Spinal cord (tissue), 10 donors: ENCODE measurements at places on chromosomes 7 and 10. TPM values are rescaled to one million over a fixed set of nuclear protein-coding genes. Genes with fewer than 3 reads are reported as not detected.

Gene ABCB4
- 2.7 TPM for total RNA-seq

DNA sequence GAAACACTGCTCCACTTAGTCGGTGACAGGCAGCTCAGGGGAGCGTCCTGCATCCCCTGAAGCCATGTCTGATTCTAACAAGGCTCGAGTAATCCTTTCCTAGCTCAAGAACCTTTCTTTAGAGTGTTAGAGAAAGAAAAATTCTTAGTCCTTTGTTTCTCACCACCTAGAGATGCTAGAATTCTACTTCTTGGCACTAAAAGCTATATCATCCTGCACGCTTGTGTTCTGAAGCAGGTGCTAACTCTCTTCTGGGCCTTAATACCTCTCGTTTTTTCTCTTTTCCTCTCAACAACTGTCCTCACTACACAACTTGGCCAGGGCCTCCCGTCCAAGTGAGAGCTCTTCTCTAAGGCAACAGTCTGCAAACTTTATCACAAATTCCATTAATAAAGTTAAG, at the start of gene LYZL2:
Gene LYZL2, minus strand, starts transcription at position 101 of the 400 bp plus-strand sequence. CDS start 2,838 bp downstream, outside the sequence.
- DNase-seq: no peak

Gene ZDHHC4
- total RNA-seq: 87.1 TPM

Gene GHRHR
- 2.7 TPM for total RNA-seq

DNA sequence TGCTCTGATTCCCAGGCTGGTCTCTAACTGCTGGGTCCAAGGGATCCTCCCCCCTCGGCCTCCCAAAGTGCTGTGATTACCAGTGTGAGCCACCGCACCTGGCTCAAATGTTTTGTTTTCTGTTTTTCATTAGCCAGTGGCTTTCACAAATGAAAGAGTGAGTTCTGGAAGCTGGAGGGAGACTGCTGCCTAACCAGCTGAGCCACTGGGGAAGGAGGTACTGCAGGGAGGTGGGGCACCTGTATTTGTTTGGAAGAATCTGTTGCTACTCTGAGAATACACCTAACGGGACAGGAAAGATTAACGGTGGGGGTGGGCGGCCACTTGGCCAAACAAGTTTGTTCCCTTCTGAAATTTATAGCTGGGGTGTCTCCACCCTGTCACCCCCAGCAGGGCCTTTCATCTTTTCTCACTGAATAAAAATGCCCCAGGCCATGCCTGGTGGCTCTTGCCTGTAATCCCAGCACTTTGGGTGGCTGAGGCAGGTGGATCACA, 4.7 kb downstream of the STOX1 start:
- no peak for DNase-seq

Gene PRKAR2B
- 22.2 TPM for total RNA-seq

Gene TAS2R60
- total RNA-seq: not detected

Gene TMEM209
- total RNA-seq: 17.2 TPM

- no peak for DNase-seq
Observed at GRCh38 chr10:26503911-26504310, 65.8 kb downstream of the APBB1IP start.

DNA sequence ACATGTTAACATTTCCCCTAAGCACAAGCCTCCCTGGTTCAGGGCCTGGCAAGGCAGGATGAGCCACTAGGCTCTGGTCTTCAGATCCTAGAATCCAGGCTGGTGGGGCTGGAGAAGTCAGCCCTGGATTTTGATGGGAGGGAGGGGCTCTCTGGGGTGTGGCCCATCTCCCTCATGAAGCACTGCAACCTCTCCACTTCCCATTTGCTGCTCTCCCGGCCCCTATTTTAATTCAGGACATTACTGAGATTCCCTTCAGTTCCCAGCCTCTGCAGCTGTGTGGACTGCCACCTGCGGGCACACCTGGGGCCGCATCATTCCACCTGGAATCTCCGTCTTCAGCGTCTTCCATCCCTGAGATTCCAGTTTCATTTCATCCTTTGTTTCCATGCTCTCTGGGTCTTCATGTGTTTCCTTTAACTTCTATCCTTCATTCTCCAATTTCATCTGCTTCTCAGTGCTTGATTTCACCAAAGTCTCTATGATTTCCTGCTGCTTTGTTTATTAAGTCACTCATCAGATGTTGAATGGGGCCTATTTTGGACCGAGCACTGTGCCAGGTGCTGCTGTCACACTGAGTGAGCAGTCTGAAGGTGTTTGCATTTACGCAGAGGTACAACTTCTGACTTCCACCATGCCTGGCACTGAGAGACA, 253.6 kb downstream of the WDR37 start:
- DNase-seq: no peak

GRCh38 chr7:105439174-105439893, 50.6 kb upstream of the SRPK2 start:
- no peak for DNase-seq

DNA sequence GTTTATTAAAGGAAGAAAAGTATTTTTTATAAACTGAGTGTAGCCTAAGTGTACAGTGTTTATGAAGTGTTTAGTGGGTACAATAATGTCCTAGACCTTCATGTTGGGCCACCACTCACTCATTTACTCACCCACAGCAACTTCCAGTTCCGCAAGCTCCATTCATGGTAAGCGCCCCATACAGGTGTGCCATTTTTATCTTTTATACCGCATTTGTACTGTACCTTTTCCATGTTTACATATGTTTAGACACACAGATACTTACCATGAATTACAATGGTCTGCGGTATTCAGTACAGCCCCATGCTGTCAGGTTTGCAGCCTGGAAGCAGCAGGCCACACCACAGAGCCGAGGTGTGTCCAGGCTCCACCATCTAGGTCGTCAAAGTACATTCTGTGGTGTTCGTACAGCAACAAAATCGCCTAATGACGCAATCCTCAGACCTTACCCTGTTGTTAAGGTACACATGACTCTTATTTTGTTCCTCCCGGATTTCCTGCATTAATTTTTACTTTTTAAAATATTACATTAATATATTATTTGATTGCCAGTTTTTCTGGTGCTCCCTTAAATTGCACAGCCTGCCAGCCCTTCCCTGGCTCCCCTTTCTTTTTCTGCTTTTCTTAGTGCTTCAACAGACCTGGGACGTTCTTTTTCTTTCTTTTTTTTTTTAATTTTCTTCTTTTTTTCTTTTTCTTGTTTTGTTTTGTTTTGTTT, 881 bp upstream of the SSBP1 start:
- no peak for DNase-seq

DNA sequence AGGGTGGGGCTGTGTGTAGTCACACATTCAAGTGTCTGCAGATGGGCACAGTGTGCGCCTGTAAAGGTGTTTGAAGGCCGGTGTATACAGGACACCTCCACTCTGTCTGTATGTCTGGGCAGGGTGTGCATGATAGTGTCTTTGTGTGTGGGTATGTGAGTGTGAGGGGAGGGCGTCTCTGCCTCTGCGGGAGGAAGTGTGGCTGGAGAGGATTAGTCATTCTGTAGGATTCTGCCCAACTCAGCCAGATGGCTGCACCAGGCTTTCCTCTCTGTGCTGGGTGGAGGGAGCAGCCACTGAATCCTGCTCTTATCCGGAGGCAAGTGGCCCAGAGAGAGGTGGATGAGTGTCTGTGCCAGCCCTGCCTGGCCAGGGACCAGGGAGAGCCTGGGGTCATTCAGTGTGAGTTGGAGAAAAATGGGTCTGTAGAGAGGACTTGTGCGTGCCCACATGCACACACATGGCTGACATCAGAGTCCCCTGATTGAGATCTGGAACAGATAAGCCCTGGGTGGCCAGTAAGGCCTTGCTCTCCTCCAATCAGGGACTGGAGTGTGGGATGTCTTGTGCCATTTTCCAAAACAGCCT, 1.7 kb downstream of the SFXN3 start:
- DNase-seq: peak; percentile 82

DNA sequence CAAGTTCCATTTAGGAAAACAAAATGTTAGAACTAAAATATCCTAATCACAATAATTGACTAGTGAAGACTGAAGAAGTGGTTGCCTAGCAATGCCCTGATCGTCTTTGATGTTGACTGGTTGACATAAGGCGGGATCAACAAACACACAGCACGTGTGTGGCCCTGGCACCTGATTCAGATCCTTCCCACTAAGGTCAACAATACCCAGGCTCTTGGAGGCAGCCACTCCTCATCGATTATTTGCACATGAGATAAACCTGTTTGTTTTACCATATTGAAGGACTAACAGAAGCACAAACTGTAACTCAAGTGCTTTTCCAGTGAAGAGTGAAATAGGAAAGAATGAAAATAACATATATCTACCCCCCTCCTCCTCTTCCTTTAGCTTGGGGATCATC, 15.6 kb downstream of the FANK1 start:
- DNase-seq: no peak

Gene ZNF467
- 4.1 TPM for total RNA-seq

Gene FFAR4
- 0.30 TPM for total RNA-seq

DNA sequence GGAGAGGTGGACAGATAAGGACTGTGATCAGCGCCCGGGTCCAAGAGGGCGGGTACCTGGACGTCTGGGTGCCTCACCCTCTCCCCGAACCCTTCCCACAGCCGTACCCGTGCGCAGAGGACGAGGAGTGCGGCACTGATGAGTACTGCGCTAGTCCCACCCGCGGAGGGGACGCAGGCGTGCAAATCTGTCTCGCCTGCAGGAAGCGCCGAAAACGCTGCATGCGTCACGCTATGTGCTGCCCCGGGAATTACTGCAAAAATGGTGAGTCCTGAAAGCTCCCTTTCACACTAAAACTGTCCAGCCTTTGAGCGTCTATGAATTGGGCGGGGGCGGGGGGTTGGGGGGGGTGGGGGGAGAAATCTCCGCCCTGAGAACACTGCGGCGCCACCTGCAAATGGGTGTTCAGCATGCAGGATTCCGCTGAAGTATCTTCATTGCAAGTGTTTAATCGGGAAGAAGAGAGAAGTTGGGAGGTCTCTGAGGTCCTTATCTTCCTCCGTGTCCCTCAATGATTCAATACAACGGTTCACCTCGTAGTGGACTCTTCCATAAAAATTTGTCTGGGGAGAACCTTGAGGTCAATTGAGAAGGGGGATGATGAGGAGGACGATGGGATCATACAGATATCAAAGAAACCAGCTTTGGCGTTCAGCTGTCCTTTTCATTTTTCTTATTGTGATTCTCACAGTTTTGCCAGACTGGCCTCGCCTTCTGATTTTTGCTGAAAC, 906 bp downstream of the DKK1 start:
- DNase-seq: no peak

Gene CCL24
- total RNA-seq: not detected

DNA sequence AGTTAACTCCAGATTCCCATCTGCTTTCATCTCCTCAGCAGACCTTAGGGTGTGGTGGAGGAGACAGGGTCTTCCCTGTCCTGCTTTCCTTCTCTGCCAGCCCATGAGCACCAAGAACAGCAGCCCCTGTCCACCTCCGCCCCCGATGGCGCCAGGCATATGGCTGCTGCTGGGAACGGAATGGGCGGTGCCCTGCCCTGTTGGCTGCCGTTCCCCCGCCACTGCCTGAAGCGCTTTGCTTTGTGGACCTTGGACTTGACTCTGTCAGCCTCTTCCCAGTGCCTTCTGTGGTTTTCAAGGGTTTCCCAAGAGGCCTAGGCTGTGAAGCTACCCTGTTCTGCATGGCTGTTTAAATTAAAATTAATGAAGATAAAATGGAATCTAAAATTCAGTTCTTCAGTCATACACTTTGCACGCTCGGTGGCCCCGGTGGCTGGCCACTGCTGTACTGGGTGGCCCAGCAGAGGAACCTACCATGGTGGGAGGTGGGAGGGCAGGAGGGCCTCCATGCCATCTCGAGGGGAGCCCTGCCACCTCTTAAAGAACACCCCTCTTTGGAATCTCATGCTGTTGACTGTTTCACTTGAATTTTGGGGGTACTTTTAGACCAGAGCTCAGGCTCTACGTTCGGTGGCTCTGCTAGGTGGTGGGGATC, 78.7 kb downstream of the NKX6-2 start:
- no peak for DNase-seq

Gene TAC1
- 105 TPM for total RNA-seq

DNA sequence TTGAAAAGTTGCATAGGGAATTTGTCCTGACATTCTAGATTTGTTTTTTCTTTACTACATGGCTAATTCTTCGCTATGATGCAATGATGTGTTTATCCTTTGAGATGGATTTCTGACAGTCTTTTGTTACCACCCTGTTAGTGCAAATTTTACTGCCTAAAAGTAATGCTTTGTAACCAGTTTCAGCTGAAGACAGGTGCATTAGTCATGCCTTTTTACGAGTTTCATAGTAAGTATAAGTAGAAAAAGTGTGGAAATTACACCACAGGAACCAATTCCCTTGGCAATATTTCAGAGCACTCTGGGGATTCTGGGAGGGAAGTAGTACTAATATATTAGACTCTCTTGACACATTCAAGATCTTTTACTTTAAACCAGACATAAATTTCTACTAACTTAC, 257.8 kb upstream of the DKK1 start:
- DNase-seq: no peak

DNA sequence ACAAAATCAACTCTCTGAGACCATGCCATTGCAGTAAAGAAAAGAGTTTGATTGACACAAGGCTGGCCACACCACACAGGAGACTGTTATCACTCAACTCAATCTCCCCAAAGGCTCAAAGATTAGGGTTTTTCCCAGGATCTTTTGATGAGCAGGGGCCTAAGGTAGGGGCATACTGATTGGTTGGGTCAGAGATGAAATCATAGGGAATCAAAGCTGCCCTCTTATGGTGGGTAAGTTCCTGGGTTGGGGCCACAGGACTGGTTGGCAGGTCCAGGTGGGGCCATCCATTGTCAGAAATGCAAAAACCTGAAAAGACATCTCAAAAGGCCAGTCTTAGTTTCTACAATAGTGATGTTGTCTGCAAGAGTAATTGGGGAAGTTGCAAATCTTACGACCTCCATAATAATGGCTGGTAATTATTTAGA, 91.6 kb downstream of the AKR1D1 start:
- DNase-seq: no peak

Gene MYPN
- total RNA-seq: 0.06 TPM

Gene GDF2
- not detected for total RNA-seq

Gene ACSM6
- not detected for total RNA-seq

DNA sequence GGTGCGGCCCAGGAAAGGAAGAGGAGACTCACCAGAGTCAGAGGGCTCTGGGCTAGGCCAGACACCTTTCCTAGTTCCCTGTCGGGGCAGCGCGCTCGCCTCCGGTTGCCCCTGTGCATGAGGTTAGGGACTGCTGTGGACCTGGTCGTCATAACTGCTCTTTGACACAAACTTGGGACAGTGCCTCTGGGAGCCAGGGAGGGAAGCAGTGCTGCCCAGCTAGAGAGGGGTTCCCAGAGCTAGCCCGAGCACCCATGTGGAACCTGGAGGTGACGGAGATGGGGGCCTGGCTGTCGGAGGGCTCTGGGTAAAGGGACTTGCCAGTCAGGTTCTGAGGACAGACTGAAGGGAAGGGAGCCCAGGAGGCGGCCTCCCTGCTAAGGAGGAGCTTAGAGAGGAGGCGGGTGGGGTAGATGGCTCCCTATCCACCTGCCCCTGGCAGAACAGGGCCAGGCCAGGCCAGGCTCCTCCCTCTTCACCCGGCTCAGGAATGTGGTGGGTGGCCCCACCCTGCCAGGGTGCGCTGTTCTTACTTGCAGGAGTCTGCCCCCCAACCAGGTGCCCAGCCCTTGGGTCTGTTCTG, 29.7 kb downstream of the AGAP3 start:
- no peak for DNase-seq

Gene DPYSL4
- 21.3 TPM for total RNA-seq

GRCh38 chr10:80468002-80468401, 13.9 kb downstream of the TSPAN14 start:
- DNase-seq: no peak

Gene XRCC2
- 4.5 TPM for total RNA-seq
